ENCODE measurements at places on chromosomes 6 and 20.

DNA sequence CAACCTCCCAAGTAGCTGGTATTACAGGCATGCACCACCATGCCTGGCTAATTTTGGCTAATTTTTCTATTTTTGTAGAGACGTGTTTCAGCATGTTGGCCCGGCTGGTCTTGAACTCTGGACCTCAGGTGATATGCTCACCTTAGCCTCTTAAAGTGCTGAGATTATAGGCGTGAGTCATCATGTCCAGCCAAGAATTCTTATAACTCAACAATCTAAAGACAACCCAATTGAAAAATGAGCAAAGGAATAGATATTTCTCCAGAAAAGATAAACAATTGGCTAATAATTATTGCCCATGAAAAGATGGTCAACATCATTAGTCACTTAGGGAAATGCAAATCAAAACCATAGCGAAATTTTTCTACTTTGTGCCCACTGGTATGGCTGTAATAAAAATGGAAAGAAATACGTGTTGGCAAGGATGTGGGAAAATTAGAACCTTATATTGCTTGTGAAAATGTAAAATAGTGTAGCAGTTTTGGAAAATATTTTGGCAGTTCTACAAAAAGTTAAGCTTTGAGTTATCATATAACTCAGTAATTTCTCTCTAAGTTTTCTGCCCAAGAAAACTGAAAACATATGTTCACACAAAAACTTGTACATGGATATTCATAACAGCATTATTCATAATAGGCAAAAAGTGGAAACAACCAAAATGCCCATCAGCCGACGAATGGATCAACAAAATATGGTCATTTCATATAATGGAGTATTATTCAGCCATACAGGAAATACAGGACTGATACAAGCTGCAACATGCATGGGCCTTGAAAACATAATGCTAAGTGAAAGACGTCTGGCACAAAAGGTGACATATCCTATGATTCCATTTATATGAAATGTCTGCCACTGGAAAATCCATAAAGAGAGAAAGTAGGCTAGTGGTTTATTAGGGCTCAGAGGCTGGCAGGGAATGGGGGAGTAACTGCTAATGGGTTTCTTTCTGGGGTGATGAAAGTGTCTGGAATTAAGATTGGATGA lies 87.8 kb downstream of the UTRN start:
- no peak for DNase-seq

DNA sequence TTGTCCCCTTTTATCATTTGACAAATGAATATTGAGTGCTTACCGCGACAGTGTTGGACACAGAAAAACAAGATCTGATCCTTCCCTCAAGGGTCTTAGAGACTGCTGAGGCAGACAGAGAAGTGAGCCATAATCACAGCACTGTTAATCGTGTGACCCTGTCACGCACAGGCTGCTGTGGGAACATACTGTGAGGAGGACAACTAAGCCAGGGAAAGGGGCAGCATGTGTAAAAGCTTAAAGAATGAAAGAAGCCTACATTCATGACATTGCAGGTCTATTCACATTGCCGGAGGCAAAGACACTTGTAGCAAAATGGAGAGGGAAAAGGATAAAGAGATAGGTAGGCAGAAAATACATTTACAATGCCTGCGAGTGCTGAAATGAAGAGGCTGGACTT lies 32.7 kb downstream of the TRDN start:
- no peak for DNase-seq

- DNase-seq: no peak
These were observed 21.6 kb downstream of the DLL1 start for GRCh38 chr6:170269151-170269845.

DNA sequence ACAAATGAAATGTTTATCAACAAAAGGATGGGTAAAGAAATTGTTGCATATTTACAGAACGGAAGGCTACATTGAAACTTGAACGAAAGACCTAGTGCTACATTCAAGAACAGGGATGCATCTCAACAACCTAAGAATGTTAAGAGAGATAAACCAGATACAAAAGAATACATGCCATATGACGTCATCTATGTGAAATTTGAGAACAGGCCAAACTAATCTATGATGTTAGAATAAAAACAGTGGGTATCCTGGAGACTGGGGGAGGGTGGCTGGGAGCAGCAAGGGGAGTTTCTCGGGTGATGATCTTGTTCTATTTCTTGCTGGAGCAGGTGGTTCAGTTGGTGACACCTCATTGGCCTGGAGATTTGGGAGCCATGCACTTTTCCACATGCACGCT lies 81.5 kb downstream of the SULF2 start:
- DNase-seq: no peak

DNA sequence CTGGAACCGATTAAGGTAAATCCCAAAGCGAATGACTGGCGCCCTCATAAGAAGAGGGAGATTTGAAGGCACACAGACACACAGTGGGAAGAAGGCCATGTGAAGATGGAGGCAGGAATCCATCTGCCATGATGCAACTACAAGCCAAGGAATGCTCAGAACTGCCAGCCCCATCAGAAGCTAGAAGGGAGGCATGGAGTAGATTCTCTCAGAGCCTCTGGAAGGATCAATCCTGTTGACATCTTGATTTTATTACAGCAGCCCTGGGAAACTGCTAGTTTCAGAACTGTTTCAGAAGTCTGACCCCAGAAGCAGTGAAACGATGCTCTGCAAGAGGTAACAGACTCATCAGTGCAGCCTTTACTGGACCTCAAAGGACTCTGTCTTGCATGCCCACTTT lies 103.5 kb upstream of the GPR6 start:
- DNase-seq: no peak

GRCh38 chr6:106974336-106974998 lies at the start of gene CD24:
Gene CD24, minus strand, starts transcription at chr6:106974729. Its CDS starts 83 bp downstream, at chr6:106974646.
- no peak for DNase-seq

DNA sequence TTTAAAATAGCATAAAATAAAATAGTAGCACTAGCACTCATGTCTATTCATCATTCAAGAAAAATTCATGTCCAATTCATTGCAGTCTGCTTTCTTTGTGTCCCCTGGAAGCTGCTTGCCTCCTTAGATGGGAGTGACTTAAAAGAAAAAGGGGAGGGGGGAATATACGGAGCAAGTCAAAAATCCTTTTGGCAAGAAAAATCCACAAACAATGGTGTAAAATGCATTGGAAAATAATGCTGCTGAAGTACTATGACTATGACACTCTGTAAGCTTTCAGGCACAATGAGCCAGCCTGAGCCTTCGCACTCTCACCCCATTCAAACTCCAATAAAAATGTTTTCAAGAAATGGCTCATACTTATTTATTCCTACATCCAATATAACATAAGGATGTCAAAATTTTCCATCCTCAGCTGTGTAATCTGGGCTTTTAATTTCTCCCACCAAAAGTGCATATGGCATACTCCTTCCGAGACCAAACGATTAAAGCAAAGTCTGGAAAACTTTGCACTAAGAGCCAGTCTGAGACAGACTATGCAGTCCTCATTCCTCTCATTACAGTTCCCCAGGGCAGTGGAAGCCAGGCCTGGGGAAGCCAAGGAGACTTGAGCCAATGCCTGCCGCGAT lies 790 bp downstream of the NEDD9 start:
- no peak for DNase-seq

DNA sequence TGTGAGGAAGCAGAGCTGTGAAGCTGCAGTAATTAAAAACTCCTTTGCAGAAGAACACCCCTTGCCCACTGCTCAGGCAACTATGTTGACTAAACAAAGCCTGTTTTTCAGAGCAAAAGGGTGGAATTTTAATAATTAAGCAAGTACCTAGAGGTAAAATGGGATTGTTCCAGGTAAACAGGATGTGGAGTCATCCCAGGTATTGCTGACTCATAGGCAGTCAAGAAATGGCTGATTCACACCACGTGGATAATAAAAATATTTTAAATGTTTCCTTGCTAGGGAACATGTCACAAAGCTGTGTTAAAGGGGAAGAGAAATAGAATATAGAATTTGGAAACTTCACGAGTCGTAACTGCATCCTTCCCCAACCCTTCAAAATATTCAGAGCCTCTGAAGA lies 491.8 kb downstream of the BTBD3 start:
- no peak for DNase-seq

- DNase-seq: no peak
These were observed 2.5 kb upstream of the SRC start for GRCh38 chr20:37343212-37343993.

- DNase-seq: no peak
These were observed at the start of gene GSTA3 for GRCh38 chr6:52909531-52909930. Gene GSTA3, minus strand, starts transcription at chr6:52909698. Its CDS starts 3,864 bp downstream, at chr6:52905834.

DNA sequence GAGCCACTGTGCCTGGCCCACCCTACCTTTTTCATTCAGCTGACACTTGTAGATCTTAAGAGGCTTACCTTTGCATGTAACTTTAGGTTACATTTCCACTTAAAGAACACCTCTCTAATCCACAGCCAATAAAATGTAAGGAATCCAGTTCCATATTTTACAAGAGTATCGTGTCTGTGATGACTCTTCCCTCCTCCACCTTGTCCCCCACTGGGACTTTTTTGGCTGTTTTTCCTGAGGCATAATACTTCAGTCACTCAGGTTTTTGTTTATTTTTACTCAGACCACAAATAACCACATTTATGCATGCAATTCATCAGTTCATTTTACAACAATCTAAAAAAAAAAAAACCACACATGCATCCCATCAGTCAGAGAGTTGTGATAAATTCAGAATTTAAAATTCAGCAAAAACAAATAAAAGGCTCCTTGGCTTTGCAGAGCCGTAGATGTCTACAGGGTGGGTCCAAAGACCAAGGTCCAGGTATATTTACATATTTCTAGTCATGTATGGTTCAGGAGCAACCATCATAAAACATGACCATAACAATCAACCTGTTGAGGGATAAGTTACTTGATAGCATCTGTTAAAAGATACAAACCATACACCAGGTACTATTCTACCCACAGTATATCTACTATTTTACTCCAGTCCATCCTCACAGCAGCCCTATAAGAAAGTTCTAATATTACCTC lies 9.9 kb downstream of the ATXN1 start:
- DNase-seq: no peak

GRCh38 chr6:107075951-107076381 lies 39.3 kb downstream of the BEND3 start:
- no peak for DNase-seq

GRCh38 chr6:36127462-36128016 lies 2.8 kb upstream of the MAPK13 start:
- no peak for DNase-seq

GRCh38 chr6:167761794-167762258 lies 64.9 kb upstream of the AFDN start:
- no peak for DNase-seq

- DNase-seq: no peak
These were observed 2.3 kb upstream of the STMND1 start for GRCh38 chr6:17099401-17100059.

DNA sequence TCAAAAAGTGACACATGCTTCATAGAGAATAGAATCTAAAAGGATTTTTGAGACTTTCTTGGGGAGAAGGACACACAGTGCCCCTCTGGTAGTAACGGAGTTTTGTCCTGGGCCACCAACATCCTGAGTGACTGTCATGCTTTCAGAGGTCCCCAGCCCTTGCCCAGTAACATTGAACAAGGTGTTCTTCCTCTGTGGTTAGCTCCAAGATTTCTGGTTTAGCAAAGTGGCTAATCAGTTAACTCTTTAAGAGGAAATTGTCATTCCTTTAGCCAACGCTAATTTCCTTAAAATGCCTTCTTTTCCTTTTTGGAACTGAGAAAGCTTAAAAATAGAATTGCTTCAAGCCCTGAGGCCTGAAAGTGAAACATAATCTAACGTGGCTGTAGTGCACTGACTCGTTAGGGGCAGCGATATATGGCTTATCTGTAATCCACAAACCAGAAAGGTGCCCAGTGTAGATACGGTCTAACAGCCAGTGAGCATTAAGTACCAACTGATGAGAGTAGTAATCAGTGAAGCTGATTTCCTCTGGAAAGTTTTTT lies 7.8 kb downstream of the E2F3 start:
- no peak for DNase-seq

DNA sequence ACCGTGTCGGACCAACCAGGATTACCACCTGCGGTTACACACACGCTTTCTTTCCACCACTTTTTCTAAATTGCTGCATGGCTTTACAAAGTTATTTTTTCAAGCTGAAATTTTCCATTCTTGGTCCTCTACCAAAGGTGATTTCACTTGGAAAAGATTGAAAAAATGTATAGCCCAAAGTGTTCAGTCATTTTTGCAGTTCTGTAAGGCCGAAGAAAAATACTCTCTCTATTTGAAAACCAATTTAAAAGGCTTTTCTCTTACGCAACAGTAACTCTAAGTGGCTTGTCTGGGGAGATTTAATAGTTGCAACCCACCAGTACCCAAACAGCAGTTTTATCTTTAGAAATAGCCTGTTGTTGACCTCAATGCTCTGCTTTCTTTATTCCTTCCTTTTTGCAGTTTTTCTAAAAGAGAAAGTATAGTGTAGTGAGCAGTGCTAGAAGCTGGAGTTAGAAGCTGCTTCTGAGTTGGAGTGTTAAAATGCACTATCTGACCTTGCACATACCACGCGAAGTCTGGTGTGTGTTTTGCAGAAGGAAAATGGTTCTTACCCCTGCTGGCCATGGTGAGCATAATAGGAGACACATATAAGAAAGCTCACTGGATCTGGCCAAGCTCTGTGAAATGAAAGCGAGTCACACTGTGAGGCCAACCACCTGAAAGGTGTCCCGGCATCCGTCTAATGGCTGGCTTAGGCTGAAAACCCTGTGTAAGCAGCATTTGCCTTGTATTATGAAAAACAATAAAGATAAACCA lies 271.6 kb upstream of the PRND start:
- no peak for DNase-seq

- DNase-seq: no peak
These were observed 47.1 kb upstream of the FOXP4 start for GRCh38 chr6:41498968-41499599.

DNA sequence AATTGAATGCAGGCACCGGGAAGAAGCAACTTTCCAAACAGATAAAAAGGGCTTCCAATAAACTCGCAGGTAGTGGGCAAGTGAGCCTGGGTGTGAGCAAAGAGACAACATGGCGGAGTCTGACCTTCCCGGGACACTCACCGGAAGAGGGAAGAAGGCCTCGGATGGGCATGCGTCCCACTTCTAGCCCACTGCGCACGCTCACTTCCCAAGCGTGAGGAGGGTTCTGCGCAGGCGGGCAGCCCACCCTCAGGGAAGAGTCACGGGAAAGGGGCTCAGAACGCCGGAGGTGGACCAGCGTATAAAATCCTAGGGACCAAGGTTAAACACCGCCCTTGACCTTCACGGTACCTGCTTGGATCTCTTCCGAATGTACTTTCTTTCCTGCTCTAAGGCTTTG lies 95.5 kb upstream of the AFDN start:
- DNase-seq: no peak

DNA sequence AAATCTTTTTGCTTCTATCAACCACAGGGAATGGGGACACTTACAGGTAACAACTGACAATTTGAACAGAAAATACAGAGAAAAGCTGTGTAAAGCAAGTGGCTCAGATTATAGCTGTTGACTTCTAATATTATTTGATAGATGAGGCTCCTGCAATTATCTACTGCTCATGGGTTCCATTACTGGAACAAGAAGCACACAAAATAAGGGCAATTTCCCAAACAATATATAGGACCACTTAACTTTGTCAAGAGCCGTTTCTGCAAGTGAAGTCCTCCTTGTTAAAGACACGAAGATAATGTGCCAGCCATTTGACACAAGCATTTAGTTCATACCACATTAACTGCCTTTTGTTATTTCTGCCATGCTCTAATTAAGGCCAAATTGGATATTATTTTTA lies 315.5 kb upstream of the ARID1B start:
- DNase-seq: no peak

GRCh38 chr6:73637404-73637803 lies 16.4 kb downstream of the SLC17A5 start:
- DNase-seq: no peak

GRCh38 chr6:160226118-160226591 lies 32.5 kb downstream of the SLC22A2 start:
- DNase-seq: no peak
